Effector CD8-positive, alpha-beta T cell (primary cell): ENCODE measurements at places on chromosomes 3 and 15.

DNA sequence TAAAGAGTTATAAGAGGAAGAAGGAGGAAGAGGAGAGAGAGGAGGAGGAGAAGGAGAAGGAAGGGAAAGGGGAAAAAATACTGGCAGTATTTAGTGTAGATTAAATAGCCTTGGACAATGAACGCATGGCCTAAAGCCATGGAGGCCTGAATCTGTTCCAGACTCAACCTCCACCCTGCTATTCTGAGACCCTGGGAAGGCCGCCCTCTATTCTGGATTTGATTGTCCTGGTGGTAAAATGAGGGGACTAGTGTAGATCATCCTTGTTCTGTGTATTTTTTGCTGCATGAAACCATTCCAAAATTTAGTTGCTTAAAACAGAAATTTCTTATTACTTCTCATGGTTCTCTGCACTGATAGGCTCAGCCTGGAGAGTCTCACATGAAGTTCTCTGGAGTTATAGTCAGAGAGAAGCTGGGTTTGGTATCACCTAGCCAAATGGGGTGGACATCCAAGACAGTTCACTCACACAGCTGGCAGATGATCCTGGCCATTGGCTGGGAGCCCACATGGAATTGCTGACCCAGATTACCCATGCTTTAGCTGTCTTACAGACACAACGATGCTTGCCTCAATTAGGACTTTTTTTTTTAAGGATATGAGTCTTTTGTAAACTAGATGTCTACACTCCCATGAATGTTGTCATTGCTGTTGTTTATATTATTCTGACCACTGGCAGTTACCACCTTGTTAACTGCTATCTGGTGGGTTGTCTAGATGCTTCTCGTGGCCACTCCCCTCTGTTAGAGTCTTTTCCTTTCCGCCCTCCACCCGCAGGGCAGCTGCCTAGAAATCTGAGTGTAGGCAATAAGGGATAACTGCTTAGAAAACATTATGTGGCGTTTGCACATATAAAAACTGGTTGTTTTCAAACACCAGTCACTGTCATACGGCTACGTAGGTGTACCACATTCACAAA, 149.9 kb downstream of the SST start:
- no peak for DNase-seq

DNA sequence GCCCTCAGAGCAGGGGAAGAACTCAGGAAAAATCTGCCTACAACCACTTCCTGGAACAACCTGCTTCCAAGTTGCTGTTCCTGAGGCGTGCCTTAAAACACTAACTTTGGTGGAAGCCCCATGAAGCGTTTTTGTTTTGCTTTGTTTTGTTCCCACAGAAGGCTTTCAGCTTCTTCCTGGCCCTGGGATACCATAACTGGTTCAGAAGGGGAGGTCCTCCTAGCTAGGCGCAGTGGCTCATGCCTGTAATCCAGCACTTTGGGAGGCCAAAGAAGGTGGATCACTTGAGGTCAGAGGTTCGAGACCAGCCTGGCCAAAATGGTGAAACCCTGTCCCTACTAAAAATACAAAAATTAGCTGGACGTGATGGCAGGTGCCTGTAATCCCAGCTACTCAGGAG, 1.2 kb upstream of the IP6K1 start:
- DNase-seq: no peak

DNA sequence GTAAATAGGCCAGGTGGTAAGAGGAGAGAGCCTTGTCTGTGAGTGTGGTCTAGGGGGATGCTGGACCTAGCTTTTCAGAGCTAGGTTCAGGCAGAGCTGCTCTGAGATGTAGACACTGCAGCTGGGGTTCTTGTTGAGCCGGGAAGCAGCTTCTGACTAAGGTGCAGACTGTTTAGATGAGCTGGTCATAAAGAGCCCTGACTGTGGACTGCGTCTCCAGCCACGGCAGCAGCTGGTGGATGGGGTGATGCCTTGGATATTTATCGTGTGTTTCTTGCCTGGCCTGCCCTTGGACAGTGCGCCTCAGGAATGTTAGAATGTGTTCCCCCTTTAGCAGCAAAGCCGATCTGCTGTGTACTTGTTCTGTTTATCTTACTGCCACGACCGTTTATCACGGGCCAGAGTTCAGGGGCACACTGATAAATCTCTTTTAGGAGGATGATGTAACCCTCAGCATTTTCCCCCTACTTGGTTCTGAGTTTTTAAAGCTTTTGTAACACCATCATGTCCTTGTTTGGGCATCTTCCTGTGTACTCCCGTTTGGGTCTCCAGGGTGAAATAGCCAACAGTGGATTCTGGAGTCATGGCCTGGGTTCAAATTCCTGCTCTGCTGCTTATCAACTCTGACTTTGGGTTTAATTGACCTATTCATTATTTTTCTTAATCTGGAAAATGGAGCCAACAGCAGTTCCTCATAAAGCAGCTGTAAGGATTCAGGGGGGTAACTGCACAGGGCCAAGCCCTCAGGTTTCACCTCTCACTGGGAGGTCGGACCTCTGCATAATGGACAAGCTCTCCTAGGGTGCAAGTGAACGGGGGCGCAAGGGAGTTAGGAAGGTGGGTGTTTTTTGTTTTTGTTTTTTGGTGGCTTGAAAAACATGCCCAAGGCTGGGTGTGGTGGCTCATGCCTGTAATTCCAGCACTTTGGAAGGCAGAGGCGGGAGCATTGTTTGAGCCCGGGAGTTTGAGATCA, 51.4 kb downstream of the FLNB start:
- DNase-seq: no peak

DNA sequence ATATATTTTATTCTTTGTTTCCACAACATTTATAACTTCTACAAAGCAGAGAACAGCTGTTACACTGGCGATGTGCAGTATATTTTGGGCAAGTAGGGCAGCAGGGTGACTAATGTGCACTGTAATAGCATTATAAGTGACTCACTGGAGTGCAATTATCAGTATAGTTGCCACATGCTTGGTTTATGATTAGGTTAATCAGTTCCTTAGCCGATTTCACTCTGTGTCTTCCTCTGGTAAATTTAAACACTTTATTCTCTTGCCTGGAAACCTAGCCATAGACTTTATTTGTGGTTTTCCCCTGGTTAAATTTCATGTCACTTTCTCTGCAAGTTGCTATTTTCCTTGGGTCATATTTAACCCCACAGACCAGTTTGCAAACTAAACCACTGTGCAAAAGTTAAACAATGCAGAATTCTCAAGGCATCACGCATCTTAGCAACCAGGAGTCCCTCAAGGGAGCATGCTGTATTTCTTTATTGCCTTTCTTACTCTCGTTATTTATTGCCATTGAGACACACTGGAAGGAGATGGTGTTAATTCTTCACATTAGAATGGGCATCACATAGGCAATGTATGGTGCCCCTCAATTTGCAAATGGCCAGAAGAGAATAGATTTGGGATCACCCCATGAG, 690.2 kb upstream of the DPPA4 start:
- no peak for DNase-seq

- no peak for DNase-seq
Measured at GRCh38 chr3:31263897-31264296, 268.8 kb upstream of the STT3B start.

DNA sequence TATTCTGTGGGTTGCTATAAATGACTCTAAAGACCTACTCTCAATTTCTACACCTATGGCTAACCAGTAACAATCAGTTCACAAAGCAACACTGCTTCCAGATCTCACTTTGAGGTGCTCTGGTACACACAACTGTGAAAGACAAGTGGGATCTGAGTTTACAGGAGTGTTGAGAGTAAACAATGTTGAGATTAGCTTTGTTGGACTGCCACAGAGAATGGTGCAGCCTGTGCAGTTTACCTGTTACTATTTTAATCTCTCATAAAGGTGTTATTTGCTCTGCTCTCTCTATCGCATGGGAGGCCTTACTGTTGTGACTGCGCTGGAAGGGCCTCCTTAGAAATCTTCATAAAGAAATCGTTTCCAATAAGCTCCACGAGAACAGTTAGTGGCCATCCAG, 112.0 kb downstream of the SOX2 start:
- no peak for DNase-seq

DNA sequence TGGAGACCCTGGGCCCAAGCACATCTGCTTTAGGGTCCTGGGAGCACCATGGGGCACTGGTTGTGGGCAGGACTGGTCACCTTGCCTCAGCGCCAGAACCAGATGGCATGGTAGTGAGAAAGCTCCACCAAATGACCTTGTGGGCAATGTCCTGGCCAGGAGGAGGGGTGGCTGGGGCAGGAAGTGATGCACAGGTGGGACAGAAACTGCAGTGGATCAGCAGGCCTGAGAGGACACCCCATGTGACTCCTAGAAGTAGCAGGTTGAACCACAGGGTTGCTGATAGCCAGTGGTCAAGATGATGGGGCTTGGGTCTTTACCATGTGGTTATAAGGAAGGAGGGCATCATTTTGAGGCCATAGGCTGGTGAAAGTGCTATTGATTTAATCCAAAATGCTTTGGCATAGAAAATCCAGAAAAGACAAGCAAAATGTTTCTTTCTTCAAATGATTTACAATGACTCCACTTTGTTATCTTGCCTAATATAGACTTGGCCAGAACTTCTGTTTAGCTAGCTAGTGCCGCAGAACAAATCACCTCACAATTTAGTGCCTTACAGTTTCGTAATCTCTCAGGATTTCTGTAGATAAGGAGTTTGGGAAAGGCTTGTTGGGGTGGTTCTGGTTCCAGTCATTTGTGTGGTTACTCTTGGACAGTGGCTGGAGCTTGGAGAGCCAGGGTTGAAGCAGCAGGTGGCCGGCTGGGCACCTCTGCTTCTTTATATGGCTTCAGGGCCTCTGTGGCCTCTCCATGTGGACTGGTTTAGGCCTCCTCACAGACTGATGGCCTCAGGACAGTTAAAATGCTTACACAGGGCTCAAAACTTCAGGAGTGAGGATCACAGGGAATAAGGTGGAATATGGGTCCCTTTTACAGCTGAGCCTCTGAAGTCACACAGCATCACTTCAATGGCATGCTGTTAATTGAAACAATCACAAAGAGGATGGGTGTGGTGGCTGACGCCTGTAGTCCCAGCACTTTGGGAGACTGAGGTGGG, 27.5 kb downstream of the TMEM158 start:
- DNase-seq: no peak

- no peak for DNase-seq
Measured at GRCh38 chr3:12822725-12823373, 18.5 kb downstream of the RPL32 start.

GRCh38 chr3:150075417-150075865, 104.7 kb upstream of the PFN2 start:
- no peak for DNase-seq

- no peak for DNase-seq
Measured at GRCh38 chr15:81752974-81753373, 292.8 kb downstream of the MEX3B start.

- DNase-seq: no peak
Measured at GRCh38 chr3:14847613-14848541, 29.1 kb downstream of the FGD5 start.

DNA sequence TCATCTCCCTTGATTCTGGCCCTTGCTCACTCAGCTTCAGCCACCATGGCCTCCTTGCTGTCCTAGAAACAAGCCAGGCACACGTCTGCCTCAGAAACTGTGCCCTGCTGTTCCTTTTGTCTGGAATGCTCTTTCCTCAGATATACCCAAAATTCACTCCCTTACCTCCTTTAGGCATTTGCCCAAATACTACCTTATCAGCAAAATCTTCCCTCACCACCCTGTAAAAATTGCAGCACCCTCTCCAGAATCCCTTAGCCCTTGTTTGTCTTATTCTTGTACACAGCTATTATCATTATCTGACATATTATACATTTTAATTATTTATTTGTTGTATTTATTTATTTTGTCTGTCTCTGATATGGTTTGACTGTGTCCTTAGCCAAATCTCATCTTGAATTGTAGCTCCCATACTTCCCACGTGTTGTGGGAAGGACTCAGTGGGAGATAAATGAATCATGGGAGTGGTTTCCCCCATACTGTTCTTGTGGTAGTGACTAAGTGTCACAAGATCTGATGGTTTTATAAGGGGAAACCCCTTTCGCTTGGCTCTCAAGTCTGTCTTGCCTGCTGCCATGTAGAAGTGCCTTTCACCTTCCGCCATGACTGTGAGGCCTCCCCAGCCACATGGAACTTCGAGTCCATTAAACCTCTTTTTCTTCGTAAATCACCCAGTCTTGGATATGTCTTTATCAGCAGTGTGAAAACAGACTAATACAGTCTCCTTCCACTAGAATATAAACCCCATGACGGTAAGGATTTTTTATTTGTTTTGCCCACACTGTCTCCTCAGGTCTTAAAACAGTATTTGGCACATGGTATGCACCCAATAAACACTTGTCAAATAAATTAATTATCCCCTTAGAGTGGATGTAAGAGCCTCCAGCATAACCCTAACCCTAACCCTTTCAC, 60.0 kb upstream of the STT3B start:
- DNase-seq: no peak

DNA sequence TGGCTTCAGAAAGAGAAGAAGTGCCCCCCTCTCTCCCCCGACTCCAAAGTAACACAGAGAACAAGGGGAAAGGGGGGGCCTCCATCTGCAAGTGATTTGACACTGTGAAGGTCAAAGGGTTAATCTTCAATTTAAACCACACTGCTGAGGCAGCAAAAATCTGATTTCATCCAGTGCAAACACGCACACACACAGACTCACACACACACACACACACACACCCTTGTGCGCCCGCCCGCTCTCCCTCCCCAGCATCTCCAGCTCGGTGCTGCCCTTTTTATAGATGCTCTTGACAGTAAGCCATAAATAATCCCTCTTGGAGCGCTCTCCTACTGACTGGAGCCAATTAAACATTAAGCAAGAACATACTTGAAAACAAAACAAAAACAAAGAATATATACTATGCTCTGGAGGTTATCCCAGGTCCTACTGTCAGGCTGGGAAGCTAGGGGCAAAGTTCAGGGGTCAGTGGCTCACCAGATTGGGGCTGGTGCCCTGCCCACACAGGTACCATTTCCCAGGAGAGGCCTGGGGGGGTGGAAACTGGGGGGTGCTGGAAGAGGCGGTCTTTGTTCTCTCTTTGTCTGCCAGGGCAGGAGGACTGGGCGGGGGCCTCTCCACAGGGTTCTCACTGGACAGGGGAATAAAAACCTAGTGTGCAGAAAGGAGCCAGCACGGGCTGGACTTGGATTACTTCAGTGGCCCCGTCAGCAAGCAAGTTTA, 16.3 kb downstream of the BMF start:
- DNase-seq: no peak

DNA sequence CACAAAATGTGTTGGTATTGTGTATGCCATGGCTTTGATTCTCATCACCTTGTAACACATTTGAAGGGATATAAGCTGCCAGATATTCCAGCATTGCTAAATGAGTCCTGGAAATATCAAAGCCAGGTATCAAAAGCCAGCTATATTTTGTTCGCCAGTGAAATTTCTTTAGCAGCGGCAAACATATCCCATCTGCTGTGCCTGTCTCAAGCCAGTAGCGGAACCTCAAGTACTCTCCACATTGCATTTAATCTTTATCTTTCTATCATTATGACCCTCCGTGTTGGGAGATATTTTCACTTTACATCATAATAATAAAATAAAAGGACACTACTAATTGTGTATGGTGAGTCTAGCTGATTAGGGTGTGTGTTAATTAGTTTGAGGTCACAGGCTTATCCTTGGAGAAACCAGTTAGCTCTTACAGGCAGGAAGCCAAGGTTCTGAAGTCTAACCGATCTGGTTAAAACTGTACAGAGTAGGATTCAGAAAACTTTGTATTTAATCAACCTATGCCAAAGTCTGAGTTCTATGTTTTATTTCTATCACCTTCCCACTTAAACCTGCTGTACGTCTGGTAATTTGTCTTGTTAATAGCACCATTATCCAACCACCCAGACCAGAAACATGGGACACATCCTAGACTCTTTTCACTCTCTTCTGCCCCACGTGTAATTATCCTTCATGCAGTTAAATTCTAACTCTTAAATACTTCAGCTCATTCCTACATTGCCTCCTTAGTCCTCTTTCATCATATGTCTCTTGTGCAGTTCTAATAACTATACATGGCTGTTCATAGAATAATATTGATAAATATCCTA, 14.5 kb downstream of the TIPARP start:
- no peak for DNase-seq

GRCh38 chr3:120615847-120616609, 19.9 kb downstream of the NDUFB4 start:
- no peak for DNase-seq
